ENCODE measurements at places on chromosomes 6 and 20.

GRCh38 chr20:46970937-46971630 lies 76.4 kb downstream of the EYA2 start:
- H3K36me3 ChIP-seq = no peaks in the 10 kb centered on the region
- peak; percentile 2 for DNase-seq
- H3K4me1 ChIP-seq = no peaks in the 10 kb centered on the region
- H3K27me3 ChIP-seq = no peaks in the 10 kb centered on the region
- no peak overlapping the region for H3K27ac ChIP-seq

GRCh38 chr6:30914076-30914853 lies at the start of gene VARS2:
Gene VARS2 (plus strand): TSS chr6:30914238. CDS start chr6:30914837, 599 bp downstream.
- peak within 1 kb of the TSS; percentile 70 for H3K4me3 ChIP-seq
- DNase-seq = peak; percentile 89

DNA sequence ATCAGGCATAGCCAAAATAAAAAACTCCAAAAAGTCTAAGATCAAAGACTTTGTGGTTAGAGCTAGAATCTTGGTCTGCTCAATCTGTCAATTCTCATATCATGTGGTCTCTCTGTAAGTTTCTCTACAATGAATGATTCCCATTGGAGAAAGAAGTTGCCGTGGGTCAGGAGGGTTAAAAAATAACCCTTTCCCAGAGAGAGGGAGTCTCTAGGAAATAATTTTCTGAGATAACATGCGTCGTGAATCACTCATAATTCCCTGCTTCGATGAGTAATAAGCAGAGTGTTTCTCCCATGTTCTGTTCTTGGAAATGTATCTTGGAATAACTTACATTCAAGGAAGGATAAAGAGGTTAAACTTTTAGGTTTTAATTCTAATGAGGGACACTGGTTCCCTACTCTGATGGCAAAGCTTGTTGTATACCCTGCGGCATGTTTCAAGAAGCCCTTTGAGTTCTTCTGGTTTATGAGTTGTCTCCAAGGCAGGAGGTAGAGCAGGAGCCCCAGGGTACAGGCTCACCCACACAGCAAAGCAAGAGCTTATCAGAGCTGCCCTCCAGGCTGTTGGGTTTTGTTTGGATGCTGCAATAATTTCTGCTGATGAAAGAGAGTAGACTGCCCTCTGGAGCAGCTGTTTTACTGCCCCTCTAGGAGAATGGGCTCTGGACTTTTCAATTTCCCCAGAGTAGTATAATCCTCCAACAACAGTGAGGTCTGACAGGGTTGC lies 599.1 kb downstream of the QKI start:
- H3K36me3 ChIP-seq = no peaks in the 10 kb centered on the region
- no peak for DNase-seq
- H3K4me1 ChIP-seq = no peaks in the 10 kb centered on the region
- H3K27ac ChIP-seq = no peak overlapping the region
- no peak overlapping the region for H3K4me3 ChIP-seq
- no peaks in the 10 kb centered on the region for H3K27me3 ChIP-seq

- DNase-seq = no peak
- H3K36me3 ChIP-seq = no peaks in the 10 kb centered on the region
- H3K27ac ChIP-seq = no peak overlapping the region
- H3K4me3 ChIP-seq = no peak overlapping the region
Observed at GRCh38 chr20:24783631-24784492, 165.2 kb upstream of the CST7 start.

GRCh38 chr6:47362857-47363461 lies 53.3 kb upstream of the TNFRSF21 start:
- no peaks in the 10 kb centered on the region for H3K36me3 ChIP-seq
- no peak overlapping the region for H3K4me3 ChIP-seq
- no peak for DNase-seq
- H3K27me3 ChIP-seq = no peaks in the 10 kb centered on the region
- no peak overlapping the region for H3K27ac ChIP-seq

DNA sequence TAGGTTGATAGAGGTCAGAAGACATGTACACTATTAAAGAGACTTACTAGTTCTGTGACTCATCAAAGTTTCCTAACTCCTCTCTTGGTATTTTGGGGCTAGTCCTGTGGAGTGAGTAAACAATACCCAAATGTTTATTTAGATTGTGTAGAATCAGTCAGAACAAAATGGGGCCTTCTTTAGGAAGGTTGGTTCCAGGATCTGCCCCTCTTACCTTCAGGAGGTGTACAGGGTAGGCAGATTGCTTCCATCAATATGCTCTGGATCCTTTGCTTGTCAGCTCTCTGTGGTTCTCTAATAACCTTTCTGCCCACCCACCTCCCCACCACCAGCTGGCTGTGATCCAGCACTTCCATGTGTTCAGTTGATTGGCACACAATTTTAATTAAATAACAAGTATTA lies 107.0 kb downstream of the POPDC3 start:
- H3K27ac ChIP-seq = no peak overlapping the region
- H3K27me3 ChIP-seq = peaks cover 3% of the 10 kb centered on the region
- no peak for DNase-seq
- no peaks in the 10 kb centered on the region for H3K36me3 ChIP-seq
- H3K4me1 ChIP-seq = no peaks in the 10 kb centered on the region
- H3K4me3 ChIP-seq = no peak overlapping the region

DNA sequence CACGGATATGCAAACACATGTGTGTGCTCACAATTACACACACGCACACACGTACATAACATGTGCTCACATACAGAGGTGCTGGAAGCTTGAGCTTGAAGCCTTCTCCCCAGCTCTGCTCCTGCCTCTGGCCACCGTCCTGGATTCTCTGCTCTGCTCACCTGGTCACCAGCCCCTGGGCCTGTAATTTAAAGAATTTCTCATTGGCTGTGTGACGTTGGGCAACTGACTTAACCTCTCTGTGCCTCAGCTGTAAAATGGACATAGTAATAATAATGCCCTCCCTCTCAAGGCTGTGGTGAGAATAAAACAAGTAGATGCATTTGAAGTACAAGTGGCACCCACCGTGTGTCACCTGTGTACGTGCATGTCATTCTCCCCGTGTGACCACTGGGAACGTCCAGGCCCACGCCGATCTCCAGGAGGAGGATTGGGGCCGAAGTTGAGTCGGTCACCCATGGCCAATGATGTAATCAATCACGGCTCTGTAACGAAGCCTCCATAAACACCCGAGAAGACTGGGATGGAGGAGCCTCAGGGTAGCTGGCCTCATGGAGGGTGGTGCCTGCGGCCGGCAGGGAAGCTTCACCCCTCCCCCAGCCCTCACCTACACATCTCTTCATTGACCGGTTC lies 160.9 kb upstream of the AFDN start:
- no peak overlapping the region for H3K4me3 ChIP-seq
- no peak for DNase-seq
- no peak overlapping the region for H3K27ac ChIP-seq
- no peaks in the 10 kb centered on the region for H3K4me1 ChIP-seq
- no peaks in the 10 kb centered on the region for H3K36me3 ChIP-seq

- no peak overlapping the region for H3K27ac ChIP-seq
- no peaks in the 10 kb centered on the region for H3K36me3 ChIP-seq
- no peak for DNase-seq
- H3K27me3 ChIP-seq = no peaks in the 10 kb centered on the region
- H3K4me1 ChIP-seq = no peaks in the 10 kb centered on the region
Observed at GRCh38 chr6:145036848-145037567, 698.3 kb downstream of the EPM2A start.

GRCh38 chr20:8812817-8813216 lies 256.1 kb upstream of the PLCB4 start:
- H3K27ac ChIP-seq = no peak overlapping the region
- DNase-seq = no peak
- no peak overlapping the region for H3K4me3 ChIP-seq
- no peaks in the 10 kb centered on the region for H3K36me3 ChIP-seq
